RPMI8226 (cell line): ENCODE measurements at places on chromosomes 1 and 21.

GRCh38 chr1:180917306-180918065 is 4.8 kb downstream of the KIAA1614 start:
- DNase-seq, result peak; percentile 40

GRCh38 chr1:185672719-185673360 is 61.4 kb upstream of the HMCN1 start:
- DNase-seq, result no peak

GRCh38 chr1:7588457-7588827 is 182.7 kb upstream of the VAMP3 start:
- no peak for DNase-seq

GRCh38 chr1:46451948-46452930 is 37.4 kb upstream of the DMBX1 start:
- DNase-seq, result no peak

- no peak for DNase-seq
Measured at GRCh38 chr1:159932296-159933285, 7.3 kb upstream of the TAGLN2 start.
